Mucosa of gallbladder (tissue), 1 donor: ENCODE measurements at places on chromosomes 2 and 18. TPM values are rescaled to one million over a fixed set of nuclear protein-coding genes. Genes with fewer than 3 reads are reported as not detected.

The TCF23 gene
- total RNA-seq = 0.12 TPM

The SH3BP4 gene
- total RNA-seq = 51.7 TPM

The VRK2 gene
- total RNA-seq = 14.4 TPM

The LYPD6B gene
- 98.5 TPM for total RNA-seq

The DSG4 gene
- total RNA-seq = not detected

The INO80D gene
- total RNA-seq = 24.6 TPM

The CNRIP1 gene
- 21.6 TPM for total RNA-seq

The HES6 gene
- 18.0 TPM for total RNA-seq

The UGT1A8 gene
- total RNA-seq = 26.4 TPM

The RPL31 gene
- 966 TPM for total RNA-seq

DNA sequence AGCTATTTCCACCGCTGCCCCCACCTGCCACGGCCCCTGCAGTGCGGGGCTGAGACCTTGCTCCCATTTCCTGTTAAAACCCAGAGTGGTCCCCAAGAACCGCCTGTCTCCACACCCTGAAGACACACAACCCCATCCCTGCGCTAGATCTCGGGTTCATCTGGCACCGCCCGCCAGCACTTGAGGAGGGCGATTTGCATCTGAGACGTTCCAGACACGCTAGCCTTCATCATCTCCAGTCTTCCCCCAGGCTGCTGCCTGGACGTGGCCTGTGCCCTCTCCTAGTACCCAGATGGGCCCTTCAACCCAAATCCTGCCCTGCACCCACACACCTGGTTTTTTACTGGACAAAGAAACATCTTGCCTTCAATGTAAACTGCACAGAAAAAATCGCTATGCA, 49.8 kb downstream of the SLC66A2 start:
- peak; percentile 6 for DNase-seq

DNA sequence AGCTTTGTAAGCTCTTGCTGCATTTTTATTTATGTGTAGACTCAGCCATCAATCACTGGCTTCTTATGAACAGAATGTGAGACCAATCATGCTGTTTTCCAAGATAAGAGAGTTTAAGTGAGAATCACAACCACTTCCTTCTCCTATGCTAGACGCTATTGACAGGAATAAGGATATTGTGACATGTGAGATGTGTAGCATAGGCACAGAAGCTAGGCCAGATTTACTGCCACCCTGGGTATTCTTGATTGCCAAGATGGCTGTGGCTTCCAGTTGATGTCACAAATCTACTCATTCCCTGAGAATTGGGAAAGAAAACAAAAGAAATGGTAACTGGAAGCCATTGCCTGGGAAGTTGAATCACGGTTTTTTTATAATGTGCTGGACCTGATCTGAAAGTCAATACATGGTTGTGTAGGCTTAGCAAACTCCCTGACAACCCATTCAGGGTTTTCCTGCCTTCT, 49.9 kb downstream of the RAB27B start:
- DNase-seq = no peak

GRCh38 chr2:105607920-105608504, 136.7 kb upstream of the NCK2 start:
- DNase-seq = peak; percentile 34

DNA sequence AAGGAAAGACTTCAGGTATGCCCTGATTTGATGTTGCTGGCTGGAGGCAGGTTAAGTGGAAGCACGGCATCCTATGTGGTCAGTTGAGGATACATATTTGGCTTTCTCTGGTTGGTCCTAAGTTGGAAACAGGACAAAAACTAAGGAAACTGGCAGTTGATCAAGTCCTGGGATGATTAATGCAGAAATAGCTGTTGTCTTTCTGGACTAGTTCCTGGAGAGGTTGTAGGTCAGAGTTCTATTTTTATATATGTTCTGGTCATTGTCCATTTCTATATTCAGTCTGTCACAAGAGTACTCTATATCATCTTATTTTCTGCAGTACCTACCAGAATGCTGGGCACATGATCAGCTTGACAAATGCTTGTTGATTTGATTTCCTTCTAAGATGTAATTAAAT, 4.0 kb upstream of the SLC35F5 start:
- no peak for DNase-seq

- no peak for DNase-seq
Observed at GRCh38 chr18:45161850-45162249, 453.4 kb upstream of the SLC14A2 start.

DNA sequence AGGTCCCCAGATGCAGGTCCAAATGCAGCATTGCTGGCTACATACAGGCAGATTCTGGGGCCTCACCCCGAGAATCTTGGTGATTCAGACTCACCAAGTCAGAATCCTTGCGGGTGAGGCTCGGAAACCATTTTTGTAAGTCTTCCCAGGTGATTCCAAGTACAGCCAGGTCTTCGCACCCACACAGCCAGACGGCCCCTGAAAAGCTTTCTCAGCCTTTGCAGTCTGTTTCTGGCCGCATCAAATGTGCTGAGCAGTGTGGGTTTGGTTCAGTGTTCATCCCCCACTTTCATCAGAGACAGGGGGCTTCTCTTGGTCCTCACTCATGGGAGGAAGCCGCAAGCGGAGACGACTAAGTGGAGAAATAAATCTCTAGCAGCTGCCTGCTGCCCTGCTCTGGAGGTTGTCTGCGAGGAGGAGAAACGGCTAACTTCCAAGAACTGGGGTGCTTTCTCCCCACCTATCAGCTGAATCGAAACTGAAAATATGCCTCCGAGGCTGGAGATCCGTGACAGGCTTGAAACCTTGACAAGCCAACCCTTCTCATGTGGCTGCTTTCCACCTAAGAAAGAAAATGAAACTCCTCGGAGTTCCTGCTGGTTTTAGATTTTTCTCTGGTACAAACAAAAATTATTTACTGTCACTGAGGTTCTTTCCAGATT, 8.9 kb upstream of the TMEM185B start:
- DNase-seq = peak; percentile 32

DNA sequence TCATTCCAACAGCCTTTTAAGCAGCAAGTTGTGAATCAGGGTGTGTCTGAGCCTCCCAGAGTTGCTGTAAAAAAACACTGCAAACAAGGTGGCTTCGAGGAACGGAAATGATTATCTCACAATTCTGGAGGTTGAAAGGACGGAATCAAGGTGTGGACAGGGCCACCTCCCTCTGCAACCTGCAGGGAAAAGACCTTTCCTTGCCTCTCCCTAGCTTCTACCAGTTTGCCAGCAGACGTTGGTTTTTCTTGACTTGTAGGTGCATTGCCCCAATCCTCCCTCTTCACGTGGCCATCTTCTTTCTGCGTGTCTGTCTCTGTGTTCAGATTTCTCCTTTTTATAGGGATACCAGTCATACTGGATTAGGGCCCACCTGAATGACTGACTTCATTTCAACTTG, 24.8 kb upstream of the TMEM131 start:
- DNase-seq = no peak

DNA sequence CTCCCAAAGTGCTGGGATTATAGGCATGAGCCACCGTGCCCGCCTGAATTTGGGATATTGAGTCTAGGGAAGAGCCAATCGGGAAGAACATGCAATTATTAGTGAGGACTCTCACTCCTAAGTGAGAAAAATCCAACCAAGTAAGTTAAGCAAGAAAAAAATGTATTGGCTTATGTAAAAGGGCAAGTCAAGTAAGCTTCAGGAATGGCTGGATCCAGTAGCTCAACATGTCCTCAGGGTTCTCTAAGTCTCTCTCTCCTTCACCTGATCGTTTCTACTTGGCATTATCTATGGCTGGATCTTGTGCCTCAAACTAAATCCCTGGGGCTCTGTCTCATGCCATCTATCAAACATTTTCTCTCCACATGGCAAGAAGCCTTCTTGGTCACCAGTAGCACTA, 16.1 kb upstream of the CIB4 start:
- DNase-seq = no peak

- DNase-seq = no peak
Observed at GRCh38 chr2:230658877-230659652, 53.6 kb upstream of the CAB39 start.

GRCh38 chr2:239318790-239319661, 81.8 kb downstream of the HDAC4 start:
- DNase-seq = peak; percentile 46

DNA sequence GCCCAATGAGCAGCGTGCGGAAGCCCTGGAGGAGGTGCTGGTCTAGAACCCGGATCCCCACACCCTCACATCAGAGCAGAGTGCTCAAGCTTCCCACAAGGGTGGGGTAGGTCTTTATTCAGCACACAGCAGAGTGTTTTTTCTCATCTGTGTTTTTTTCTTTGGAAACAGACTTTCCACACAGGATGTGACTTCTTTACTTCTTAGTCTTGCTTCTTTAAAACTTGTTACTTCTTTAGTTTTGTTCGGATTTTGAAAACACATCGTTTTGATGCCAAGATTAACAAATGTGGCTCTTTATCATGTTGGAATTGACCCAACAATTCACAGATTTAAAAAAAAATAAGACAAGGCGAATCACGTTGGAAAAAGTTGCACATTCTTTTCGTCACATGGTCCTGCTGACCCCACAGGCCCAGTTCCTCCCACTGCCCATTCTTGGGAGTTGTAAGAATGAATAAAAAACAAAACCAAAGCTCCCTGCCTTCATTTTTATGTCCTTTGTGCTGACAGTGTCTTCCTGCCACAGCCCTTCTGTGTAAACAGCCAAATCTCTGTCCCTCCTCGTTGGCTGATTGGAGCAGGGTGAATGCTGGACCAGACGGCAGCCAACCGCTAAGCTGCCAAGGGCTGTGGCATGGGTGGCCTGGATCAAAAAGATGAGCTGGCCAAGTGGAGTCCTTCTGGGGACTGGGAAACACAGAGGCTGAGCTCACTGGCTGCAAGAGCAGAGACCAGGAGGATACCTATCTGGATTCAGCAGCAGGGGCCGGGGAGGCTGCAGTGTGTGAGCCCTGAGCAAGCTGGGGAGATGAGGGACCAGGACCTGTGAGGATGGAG, 81.6 kb downstream of the TWIST2 start:
- DNase-seq = no peak

DNA sequence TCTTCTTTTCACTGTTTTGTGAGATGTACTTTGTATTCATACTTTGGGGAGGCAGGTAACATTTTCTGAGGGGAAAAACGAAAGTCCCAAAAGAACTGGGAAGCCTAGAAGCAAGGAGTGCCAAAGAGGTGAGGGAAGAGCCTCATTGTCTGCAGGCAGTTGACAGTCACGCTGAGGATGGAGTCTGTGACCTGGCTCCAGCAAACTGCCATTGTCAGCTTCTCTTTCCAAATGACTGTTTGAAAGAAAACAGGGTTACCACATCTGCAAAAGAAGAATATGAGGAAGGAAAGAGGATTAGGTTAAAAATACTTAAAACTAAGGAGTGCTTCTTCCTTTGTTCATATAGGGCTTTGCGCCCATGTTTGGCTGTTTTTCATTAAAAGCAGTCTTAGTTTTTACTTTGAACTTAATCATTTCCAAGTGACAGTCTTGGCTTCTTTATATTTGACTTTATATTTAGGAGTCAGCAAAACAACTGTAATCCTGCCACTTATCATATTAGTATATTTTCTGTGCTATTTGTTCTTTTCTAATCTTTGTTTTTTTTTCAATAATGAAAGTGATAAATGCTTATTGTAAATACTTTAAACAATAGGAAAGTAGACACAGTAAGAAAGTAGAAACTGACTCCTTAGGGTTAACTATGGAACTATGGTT, 35.0 kb downstream of the CERS6 start:
- DNase-seq = no peak

DNA sequence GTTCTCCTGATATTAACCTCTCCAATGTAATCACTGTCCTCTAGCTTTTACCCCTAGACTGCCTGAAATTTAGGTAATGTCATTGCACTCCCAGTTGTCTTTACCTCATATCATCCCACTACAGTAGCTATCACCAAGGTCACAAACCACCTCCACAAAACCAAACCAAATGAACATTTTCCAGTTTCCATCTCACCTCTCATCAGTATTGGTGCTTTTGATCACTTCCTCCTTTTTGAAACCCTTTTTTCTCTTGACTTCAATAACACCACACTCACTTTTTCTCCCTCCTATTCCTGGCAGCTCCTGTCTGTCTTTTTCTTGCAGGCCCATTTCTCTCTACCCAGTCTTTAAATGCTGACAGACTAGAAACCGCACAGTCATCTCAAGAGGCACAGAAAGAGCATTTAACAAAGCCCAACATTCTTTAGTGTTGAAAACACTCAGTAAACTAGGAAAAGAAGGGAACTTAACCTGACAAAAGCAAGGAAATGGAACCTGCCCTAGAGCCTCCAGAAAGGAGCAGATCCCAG, 95.9 kb upstream of the SIX2 start:
- DNase-seq = no peak

GRCh38 chr18:68467957-68468356, 247.0 kb downstream of the TMX3 start:
- DNase-seq = no peak

DNA sequence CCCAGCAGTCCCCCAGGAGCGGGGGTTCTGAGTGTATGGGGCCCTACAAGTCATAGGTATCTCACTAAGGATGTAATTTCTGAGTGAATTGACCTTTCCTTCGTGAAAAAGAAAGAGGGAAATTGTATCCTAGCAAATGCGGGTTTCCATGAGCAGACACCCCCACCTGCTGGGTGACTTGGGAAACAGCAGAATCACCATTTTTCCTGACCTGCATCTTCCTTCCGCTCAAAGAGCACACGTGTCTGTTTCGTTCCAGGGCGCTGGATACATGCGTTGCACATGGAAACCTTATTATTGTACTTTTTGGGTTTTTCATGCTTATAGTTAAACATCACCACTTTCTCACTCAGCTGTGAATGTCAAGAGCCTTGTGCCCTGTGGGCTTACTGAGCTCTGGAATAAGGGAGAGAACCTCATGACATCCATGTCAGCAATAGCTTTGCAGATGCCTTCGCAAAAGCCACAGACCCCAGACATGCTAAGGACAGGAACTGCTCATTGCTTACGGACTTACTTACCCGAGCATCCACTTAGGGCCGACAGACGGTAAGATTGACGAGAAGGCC, 132.8 kb downstream of the TPO start:
- no peak for DNase-seq

- no peak for DNase-seq
Observed at GRCh38 chr2:111031546-111032478, 88.9 kb upstream of the BCL2L11 start.

DNA sequence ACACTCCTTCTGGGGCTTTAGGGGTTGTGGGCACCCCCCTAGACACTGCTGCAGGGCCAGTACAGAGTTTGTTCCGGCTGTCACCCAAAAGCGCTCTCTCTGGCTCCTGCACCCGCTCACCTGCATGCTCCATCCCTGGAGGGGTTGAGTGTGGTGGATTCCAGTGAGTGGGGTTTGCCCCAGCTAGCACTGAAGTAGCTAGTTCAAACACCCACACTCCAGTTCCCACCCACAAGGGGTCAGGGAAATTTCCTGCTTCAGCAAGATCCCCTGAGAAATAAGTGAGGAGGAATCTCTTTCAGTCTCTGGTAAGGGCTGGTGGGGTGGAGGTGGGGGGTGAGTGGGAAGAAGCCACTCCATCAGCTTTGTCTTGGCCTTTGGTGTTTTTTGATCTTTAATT, 73.6 kb downstream of the TMEM17 start:
- no peak for DNase-seq

- DNase-seq = no peak
Observed at GRCh38 chr2:69918401-69918800, 3.5 kb downstream of the MXD1 start.

GRCh38 chr2:73933194-73933593, 6.5 kb downstream of the DGUOK start:
- DNase-seq = no peak
